Stimulated activated CD4-positive, alpha-beta T cell treated with anti-CD3 and anti-CD28 coated beads, Interleukin-15, amount 100 ng/mL, for 1 hour (primary cell): ENCODE measurements at places on chromosomes 3 and 15.

DNA sequence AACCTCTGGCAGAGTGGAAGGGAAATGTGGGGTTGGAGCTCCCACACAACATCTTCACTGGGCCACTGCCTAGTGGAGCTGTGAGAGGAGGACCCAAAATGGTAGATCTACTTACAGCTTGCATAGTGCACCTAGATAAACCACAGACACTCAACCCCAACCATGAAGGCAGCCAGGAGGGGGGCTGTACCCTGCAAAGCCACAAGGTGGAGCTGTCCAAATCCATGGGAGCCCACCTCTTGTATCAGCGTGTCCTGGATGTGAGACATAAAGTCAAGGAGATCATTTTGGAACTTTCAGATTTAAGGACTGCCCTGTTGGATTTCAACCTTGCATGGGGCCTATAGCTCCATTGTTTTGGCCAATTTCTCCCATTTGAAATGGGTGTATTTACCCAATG is 20.9 kb downstream of the TP63 start:
- DNase-seq, result no peak

- no peak for DNase-seq
Observed at GRCh38 chr3:43844757-43845156, 154.0 kb downstream of the ABHD5 start.

- no peak for DNase-seq
Observed at GRCh38 chr3:19489936-19490335, 341.6 kb downstream of the KCNH8 start.

GRCh38 chr3:56590814-56591213 is 33.8 kb downstream of the CCDC66 start:
- no peak for DNase-seq

- no peak for DNase-seq
Observed at GRCh38 chr3:30289324-30289723, 317.1 kb upstream of the TGFBR2 start.

GRCh38 chr3:134035836-134036235 is 6.1 kb upstream of the SLCO2A1 start:
- DNase-seq, result no peak

GRCh38 chr3:175605851-175606250 is 746.7 kb downstream of the NAALADL2 start:
- DNase-seq, result no peak

DNA sequence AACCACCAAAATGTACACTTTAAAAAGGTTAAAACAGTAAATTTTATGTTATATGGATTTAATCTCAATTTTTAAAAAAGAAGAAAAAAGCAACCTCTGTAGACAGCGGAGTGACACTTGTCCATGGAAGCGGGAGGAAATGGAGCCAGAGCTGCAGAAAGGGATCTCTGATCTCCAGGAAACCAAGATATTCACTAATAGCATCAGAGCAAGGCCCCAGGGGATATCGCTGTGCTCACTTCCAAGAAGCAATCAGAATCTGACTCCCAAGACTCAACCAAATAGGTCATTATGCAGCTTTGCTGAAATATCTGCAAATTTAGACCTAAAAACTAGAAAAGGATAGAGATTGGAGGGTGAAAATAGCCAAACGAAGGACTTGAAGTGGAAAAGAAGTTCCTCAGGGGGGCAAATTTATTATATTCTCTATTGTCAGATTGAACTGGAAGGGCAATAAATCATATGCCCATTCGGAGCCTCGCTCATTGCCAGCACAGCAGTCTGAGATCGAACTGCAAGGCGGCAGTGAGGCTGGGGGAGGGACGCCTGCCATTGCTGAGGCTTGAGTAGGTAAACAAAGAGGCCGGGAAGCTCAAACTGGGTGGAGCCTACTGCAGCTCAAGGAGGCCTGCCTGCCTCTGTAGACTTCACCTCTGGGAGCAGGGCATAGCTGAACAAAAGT is 62.0 kb upstream of the ATP2C1 start:
- DNase-seq, result no peak
